ENCODE measurements at places on chromosomes 7 and 10.

- no peak for DNase-seq
These were observed 98.2 kb downstream of the ANK3 start for GRCh38 chr10:60291344-60291930.

GRCh38 chr7:138842111-138842510 lies 44.1 kb upstream of the ATP6V0A4 start:
- no peak for DNase-seq

DNA sequence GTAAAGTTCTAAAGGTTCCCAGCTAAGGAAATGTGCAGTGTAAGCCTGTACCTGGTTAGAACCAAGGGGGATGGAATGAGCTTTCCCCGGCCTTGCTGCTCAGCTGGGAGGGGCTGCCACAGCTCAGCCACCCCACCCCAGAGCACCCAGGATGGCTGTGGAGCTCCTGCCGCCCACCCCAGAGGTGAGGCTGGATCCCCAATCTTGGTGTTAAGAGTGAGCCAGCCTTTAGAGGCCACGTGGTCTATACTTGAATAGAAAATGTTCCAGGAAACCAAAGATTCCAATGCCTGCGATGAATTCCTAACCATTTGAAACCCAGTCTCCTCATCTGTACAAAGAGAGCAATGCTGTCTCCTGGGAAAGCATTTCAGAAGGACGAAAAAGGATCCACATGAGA lies 16.5 kb downstream of the DIP2C start:
- no peak for DNase-seq

GRCh38 chr7:132023466-132023865 lies 467.0 kb upstream of the PODXL start:
- DNase-seq, result no peak

DNA sequence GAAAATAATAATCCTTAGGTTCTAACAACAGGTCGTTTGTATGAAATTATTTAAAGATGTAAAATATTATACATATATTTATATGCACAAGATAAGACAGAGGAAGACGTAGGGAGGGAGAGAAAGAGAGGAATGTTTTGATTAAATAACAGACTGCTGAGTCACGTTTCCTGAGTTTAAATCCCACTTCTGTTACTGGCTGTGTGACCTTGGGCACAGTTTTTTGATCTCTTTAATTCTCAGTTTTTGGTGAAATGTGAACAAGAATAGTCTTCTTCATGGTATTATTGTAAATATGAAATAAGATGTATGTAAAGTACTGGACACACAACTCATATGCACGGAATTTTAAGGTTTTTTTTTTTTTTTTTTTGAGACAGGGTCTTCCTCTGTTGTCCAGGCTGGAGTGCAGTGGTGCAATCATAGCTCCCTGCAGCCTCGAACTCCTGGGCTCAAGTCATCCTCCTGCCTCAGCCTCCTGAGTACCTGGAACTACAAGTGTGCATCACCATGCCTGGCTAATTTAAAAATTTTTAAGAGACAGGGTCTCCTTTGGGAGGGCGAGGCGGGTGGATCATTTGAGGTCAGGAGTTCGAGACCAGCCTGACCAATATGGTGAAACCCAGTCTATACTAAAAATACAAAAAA lies 42.6 kb downstream of the BAMBI start:
- no peak for DNase-seq

- DNase-seq, result no peak
These were observed 186.2 kb upstream of the NAMPT start for GRCh38 chr7:106471021-106471420.

GRCh38 chr7:121932768-121933167 lies 59.8 kb downstream of the PTPRZ1 start:
- DNase-seq, result no peak

DNA sequence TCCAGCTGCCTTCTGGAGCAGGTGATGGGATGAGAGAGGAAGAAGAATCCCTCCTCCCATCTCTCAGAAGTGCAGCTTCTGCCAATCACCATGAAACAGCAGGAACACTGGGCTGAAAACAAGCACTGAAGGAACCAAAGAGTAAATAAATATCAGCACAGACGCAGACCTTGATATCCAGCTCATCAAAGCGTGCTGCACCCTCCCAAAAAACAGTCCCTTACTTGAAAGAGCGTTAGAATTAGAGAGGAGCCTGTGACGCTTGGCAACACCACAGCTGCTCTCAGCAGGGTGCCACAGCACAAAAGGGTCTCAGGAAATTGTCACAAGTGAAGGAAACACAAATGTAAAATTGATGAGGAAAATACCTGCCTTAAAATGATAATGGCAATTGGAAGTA lies 39.5 kb downstream of the KLF6 start:
- DNase-seq, result no peak

DNA sequence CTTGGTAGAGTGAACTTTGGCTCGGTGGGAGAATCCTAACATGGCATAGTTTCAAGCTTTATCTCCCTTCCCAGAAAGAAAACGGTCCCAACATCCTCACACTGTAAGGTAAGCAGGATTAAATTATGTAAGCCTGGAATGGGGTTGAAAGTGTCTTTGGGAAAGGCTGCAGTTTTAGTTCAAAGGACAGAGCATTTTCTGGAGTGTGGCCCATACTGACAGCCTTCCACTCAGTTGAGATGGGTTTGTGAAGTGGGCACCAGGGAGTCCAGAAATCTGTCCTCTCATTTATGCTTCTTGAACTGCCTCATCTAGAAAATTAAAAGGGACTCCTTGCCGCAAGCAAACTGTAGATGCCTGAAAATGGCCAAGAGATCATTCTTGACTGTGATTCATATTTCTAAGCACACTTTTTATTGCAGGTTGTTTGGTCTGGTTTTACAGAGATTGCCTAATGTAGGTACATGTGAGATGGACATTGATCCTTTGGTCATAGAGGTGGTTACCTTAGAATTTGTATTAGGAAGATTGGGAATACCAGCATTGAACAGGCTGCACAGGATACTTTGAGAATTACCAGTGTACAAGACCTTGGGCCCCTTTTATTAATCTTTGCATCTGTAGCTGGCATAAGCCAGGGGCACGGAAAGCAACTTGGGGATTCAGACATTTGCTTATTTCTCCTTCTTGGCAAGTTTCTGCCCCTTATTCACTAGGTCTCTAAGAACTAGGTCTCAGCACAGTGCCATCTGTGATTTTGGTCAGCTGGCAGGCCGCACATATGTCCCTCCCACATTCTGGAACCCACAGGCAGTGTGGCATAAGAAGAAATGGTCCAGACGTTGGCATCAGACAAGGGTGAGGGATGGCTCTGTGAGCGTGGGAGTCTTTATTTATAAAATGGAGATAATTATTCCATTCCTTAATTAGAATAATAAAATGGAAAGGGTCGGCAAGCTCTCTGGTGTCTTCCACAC lies 125.9 kb downstream of the GLCCI1 start:
- no peak for DNase-seq

GRCh38 chr10:44962870-44963738 lies 3.5 kb downstream of the RASSF4 start:
- DNase-seq, result no peak

GRCh38 chr7:90303241-90303640 lies 17.9 kb downstream of the FAM237B start:
- DNase-seq, result no peak

DNA sequence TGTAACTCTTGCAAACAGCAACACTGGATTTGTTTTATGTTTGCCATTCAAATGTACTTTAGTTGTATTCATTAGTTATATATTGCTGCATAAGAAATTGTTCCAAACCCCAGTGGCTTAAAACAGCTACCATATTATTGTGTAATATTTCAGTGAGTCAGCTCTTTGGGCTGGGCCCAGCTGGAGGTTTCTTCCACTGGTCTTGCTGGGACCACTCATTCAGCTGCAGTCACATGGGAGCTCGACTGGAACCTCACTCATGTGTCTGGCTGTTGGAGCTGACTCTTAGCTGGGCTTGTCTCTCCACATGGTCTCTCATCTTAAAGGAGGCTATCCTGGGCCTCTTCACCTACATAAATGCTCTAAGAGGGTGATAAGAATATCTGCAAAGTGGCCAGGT lies 23.2 kb upstream of the PIP4K2A start:
- no peak for DNase-seq

GRCh38 chr10:119330342-119330741 lies 123.0 kb downstream of the GRK5 start:
- no peak for DNase-seq

DNA sequence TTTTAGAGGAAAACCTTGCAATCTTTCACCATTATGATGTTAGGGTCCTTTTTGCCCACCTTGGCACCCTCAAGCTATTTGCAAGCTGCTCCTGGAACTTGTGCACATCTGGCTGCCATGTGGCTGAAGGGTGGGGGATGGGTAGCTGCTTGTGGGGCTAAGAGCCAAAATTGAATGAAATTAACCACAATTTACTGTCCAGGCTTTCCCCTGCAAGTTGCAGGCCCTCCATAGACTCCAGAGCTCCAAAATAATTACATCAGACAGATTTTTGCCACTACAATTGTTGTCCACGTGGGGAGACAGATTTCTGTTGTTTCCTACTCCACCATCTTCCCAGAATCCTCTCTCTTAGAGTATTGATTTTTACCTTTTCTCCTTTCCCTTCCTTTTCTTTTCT lies 19.1 kb downstream of the PI4K2A start:
- DNase-seq, result no peak

GRCh38 chr10:125785791-125786190 lies 10.2 kb upstream of the MMP21 start:
- DNase-seq, result no peak

DNA sequence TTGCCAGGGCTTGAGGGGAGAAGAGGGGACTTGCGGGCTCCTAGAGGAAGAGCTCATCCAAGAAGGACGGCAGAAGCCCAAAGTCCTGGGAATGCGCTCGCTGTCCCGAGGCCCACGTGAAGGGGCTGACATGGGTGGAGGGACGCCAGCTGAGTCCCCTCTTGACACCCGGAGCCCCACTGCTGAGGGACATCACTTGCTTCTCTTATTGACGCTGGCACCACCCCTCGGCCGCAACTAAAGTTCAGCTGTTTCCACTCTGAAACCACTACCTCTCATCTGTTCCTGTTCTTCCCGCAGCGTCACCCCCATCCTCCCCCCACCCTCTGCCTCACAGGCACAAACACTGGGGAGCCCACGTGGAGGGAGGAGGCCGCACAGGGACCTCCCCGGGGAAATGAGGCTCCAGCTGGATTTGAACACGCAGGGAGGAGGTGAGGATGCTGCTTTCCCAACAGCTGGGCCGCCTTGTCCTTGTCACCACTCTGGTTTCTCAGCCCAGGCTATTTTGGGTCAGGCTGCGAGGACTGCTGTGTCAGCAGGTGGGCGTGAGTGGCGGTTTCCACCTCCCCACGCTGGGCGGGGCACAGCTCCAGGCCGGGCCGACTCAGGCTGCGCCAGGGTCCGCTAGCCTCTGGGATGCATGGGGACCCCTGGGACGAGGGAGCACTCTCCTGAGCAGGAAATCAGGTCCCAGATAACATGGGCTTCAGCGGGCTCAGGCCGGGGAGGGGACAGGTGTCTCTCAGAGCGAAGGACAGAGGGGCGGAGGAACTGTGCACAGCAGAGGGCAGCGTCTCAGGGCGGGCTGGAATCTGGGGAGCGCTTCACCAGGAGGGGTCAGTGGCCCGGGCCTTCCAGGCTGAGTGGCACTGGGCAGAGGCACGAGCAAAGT lies 156.3 kb downstream of the ZNF248 start:
- DNase-seq, result no peak

Measured in stimulated activated CD4-positive, alpha-beta T cell treated with anti-CD3 and anti-CD28 coated beads, TNF-alpha, amount 100 ng/mL, for 1 hour (primary cell).